GM04503 (cell line): ENCODE measurements at places on chromosomes 1 and 21.

DNA sequence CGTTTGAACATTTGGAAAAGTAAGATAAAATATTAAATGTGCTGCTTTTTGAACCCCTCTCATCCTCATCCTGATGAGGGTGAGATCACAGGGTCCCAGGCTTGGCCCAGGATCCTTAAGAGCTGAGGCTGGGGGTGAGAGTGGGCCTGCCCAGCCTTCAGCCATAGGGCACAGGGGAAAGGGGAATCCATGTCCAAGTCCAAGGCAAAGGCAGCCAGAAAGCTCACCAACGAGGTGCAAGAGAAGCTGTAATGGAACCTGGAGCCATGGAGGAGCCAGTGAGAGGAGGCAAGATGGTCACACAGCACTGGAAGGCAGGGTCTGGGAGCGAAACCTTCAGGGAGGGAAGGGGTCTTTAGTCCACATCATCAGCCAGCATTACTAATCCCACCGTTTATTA, 191.9 kb downstream of the RRAGC start:
- no peak for DNase-seq

DNA sequence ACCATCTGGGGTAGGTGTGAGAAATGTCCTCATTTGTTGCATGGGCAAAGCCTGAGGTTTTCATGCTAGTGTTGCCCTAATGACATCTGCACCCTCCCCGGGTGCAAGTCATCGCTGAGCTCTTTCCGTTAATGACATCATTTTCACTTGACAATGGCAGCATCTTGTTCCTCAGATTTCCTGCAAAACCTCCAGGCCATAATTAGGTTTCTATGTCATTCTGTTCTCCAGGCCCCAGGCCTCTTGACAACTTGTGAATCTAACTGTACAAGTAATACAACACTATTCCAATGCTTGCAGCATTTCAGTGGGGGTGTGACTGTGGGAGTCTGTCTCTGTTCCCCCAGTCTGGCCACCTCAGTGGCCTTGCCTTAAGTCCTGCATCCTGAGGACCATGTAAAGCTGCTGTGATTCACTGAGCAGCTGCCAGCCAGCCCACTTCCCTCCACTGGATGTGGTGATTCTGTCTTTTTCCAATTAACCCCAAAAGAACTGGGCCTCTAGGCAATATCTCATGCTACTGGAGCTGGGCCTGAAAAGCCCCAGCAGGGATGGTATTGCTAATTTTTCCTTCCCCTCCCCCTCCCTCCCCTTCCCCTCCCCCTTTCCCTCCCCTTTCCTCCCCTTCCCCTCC, 22.8 kb downstream of the RAB7B start:
- no peak for DNase-seq

DNA sequence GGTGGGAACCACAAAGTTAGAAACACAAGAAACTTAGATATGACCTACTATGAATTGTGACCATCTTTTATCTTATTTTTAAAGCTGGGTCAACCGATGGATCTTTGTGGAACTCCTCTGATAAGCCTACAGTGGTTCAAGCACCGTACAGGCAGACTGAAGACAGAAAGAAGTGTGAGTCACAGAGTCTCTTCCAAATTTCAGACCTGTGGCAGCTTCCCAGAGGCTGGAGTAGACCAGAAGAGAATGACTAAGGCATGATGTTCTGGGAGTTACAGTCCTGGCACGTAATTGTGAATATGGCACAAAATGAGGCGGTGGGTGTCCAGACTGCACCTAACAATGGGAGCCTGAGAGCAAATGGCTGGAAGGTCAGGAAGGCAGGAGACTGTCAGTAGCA, 70.0 kb downstream of the LMO4 start:
- DNase-seq: peak; percentile 37

GRCh38 chr1:60073605-60074278, at the start of gene C1orf87:
C1orf87 (minus strand) TSS chr1:60073770; CDS start chr1:60072643, 1,127 bp downstream.
- DNase-seq: no peak

DNA sequence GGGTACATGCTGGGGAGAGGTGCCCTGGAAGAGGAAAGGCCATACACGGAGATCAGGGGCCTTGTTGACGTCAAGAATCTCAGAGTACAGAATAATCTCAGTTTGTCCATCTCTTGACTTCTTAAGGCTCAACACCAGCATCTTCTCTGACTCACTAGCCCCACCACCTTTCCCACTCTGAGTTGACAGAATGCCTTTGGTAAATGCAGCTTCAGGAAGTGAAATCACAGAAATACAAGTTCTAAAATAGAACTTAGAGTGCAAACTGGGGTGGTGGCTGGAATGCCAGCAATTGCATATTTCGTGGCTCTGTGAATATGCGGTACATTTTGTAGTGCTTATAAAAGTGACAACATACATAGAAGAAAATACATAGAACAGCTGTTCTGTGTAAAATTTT, 1.6 kb downstream of the COG2 start:
- DNase-seq: no peak

DNA sequence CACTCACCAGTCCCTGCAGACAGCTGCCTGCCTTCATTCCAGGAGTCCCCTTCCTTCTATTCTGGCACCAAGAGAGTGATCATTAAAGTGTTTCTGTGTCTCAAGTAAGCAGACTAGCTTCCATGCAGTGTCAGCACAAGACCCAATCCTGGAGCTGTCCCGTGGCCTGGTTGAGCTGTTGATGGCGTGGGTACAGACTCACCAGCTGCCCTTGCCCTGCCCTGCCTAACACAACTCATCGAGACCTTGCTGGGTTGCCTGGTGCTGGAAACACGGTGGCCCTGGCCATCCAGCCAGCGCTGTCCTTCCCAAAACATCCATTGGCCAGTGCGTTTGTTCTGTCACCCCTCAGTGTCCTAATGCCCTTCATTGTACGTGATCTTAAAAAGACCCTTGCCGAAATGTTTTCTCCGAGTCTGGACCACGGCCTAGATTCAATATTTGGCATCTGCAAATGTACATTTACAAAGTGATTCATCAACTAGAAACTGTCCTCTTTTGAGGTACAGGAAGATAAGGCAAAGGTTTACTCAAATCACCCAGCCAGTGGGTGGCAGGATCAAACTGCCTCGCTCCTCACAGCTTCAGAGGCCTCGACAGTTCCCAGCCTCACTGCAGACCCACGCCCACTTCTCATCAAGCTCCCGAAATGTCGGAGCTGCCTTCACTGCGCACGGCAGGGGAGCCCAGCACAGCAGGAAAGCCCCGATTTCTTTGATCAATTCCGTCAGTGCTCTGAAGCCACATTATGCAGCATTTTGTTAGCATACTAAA, 494.2 kb downstream of the KIF26B start:
- no peak for DNase-seq

DNA sequence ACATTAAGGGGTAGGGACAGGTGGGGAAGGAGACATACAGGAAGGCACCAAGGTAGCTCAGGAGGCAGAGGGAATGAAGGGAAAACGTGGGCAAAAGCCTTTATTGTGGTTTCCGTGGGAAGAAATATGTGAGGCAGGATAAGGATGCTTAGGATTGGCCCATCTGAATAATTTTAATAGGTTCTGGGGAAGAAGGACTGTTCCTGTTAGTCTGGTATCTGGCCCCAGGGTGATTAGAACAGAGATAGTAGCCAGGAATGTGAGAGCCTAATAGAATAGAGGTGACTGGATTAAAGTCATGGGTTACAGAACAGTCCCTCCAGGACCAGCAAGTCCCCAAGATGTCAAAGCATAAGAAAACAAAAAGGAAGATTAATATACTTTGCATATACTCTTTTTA, 545.2 kb upstream of the CAMK1G start:
- DNase-seq: no peak

DNA sequence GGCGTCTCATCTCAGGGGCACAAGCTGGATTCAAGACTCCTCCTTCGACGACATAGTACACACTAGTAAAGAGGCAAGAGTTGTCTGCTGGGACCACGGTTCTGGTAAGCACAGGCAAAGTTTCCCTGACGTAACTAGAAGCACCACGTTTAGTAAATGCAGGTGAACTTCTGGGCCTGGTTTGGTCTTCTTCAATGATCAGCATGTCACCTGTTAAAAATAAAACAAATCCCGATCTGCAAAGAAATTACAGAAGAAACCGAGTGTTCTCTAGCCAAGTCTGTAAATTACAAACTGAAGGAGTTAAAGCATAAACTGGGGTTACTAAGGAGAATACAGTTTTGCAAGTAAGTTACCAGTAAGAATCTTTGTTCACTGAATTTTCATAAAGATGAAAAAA, 1.5 kb downstream of the YOD1 start:
- no peak for DNase-seq

- peak; percentile 90 for DNase-seq
Observed at GRCh38 chr1:171292799-171293198, 21.2 kb upstream of the FMO4 start.

- DNase-seq: no peak
Observed at GRCh38 chr1:175422156-175422555, 229.6 kb upstream of the KIAA0040 start.

DNA sequence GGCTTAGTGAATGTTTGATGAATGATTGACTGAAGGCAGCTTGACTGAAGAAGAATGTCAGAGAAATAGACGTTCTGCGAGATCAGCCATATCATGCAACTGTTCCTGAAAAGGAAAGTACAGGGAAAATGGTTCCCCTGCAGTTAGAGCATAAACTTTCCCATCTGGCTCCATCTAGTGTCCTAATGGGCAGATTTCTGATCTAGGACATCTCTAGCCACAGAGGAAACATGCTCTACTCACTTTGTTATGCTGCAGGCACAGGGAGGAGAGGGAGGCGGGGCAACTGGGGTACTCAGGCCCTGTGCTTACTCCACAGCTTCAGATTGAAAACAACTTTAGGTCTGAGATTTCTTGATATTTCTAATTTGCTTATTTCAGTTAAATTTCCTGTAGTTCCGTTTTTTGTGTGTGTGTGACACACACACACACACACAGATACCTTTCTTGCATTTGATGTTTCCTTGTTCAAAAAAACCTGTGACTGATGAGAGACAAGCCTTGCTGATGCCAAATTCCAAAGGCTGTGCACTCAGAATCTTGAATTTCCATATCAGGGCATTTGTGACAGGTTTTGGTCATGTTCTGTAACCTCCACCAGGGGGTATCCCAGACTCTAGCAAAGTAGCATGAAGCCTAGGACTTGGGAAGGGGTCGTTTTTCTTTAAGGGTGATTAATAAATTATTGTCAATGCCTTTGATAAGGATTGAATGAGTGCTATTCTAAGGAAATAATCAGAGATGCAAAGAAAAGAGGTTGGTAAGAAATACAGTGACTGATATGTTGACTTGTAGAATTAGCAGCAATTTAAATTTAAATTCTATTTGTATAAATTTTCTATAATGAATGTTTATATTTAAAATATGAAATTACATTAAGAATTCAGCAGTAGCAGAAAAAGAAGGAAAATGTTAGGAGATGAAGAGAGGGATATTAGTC, 139.7 kb upstream of the BEND5 start:
- peak; percentile 35 for DNase-seq

- DNase-seq: no peak
Observed at GRCh38 chr1:26317146-26317545, 612 bp upstream of the CD52 start.

DNA sequence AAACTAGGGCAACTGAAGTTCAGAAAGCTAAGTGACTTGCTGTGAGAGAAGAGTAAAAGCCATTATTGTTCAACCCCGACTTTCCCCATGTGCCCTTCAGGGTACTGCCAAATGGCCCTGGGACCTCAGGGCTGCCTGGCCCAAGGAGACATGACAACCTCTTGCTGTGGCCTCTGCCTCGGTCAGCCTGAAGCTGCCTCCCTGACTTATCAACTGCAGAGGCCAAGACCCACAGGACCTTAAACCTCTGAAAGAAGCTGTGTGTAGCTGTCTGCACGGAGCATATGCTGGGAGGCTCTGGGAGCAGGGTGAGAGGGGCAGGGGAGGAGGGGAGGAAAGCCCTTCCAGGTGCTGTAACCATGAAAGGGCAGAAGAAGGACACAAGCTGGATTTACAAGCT, 35.9 kb downstream of the HMGB4 start:
- no peak for DNase-seq

DNA sequence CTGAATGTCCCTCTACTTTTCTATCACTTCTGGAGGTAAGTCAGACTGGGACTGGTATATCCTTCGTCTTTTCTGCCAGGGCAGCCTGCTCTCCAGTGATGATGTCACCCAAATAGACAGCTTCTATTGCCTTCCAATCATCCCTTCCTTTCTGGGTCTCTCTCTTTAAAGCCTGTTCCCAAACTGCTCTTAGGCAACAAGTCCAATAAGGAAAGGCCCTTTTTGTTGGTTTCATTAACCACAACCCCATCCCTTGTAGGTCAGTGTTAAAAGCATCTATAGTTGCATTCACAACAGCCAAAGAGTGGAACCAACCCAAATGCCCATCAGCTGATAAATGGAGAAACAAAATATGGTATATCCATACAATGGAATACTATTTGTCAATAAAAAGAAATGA, 114.4 kb downstream of the CNIH3 start:
- DNase-seq: no peak

DNA sequence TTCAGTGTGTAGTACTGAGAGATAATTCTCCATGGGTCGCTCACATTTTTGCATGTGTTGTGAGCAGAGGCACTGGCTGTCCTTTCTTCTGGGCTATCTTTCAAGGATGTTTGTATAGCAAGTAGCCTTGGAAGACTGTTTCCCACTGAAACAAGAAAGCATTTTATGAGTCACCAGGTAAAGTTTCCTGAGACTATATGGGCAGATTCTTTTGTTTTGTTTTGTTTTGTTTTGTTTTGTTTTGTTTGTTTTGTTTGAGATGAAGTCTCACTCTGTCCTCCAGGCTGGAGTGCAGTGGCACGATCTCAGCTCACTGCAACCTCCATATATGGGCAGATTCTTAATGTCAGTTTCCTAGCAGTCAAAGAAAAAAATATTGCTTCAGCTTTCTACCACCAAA, 912.6 kb downstream of the TTLL7 start:
- no peak for DNase-seq

GRCh38 chr1:114008480-114008941, 29.2 kb downstream of the OLFML3 start:
- DNase-seq: no peak

- DNase-seq: no peak
Observed at GRCh38 chr1:205782627-205783432, 7.5 kb upstream of the RAB29 start.

DNA sequence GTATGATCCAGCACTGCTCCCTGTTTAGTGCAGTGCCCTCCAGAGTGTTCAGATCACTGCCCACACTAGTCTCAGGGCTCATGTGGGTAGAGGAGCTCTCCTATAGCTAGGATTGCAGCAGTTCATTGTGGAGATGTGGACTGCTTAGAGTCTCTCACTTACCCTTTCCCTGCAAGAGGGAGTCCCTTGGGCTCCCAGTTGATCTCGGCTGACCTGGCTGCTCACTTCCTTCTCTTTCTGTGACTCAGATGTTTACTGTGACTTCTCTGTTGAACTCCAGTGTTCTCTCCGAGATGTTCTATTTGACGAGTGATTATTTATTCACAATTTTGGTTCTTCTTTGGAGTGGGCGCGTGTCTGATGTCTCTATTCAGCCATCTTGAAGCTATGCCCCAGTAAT, 141.9 kb downstream of the PTBP2 start:
- DNase-seq: no peak
